ENCODE measurements at places on chromosomes 11 and 22. TPM values are rescaled to one million over a fixed set of nuclear protein-coding genes. Genes with fewer than 3 reads are reported as not detected.

YAP1 gene
- total RNA-seq, result 143 TPM

PLA2G6 gene
- total RNA-seq, result 15.0 TPM

CRYBA4 gene
- not detected for total RNA-seq

KCNE3 gene
- total RNA-seq, result 5.9 TPM

CHRM1 gene
- total RNA-seq, result not detected

POTEH gene
- total RNA-seq, result not detected

CRYBB2 gene
- total RNA-seq, result not detected

KCNK7 gene
- 14.8 TPM for total RNA-seq

ANO1 gene
- 16.4 TPM for total RNA-seq

VSTM5 gene
- total RNA-seq, result 0.19 TPM

MMP27 gene
- not detected for total RNA-seq

PANX3 gene
- total RNA-seq, result not detected

MRGPRF gene
- total RNA-seq, result 1.3 TPM

Data from esophagus squamous epithelium (tissue), 5 donors.